ENCODE measurements at places on chromosomes 1 and 21. TPM values are rescaled to one million over a fixed set of nuclear protein-coding genes. Genes with fewer than 3 reads are reported as not detected.

DNA sequence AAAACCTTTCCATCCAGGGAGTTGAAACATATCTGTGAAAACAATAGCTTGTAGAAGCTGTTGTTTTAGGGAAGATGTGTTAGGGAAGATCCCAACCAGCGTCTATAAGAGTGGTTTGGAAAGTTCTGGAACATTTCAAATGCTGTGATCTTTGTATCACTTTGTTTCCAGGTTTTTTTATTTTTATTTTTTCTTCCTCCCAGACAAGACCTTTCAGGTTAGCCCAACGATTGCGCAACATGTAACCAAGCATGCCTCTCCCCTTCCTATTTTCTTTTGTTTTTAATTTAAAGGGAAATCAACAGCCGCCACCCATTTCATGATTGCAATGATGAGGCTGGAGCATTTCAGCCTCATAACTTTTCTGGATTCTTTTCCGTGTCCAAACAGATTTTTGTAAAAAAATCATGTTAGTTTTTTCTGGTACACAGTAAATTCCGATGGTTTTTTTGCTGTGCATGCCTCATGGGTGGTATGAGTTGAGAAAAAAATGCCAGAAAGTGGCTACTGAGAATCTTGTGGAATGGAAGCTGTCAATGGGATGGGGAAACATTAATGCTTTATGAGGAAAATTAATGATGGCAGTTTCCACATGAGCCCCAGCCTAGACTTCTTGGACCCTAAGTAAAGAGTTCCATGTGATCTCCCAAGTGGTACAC is 109.3 kb downstream of the RUNX1 start:
- no peak for DNase-seq

GRCh38 chr1:56435434-56436262 is 143.7 kb downstream of the PLPP3 start:
- DNase-seq: no peak

- no peak for DNase-seq
Measured at GRCh38 chr1:240766831-240767230, 154.9 kb upstream of the GREM2 start.

DNA sequence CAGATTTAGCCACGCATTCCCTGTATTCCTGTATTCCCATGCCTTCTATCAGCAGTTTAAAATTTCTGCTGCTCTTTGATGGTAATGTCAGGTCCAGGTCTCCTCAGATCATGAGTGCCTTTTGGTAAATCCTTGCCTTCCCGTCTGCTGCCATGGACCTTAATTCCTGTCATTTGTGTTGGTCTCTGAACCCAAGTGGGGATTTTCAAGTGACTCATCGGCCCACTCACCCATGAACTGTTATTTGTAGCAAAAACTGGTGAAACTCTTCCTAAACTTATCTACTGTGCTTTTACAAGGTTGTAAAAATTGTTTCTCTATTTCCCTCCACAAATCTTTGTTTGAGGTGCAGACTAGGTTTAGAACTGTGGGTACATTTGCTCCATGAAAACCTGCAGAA is 47.4 kb downstream of the ACTN2 start:
- no peak for DNase-seq

Gene DPYD
- 42.9 TPM for total RNA-seq
